NCI-H2081 treated with DMSO at 0.1 percent for 48 hours (cell line): ENCODE measurements at places on chromosomes 2 and 18.

DNA sequence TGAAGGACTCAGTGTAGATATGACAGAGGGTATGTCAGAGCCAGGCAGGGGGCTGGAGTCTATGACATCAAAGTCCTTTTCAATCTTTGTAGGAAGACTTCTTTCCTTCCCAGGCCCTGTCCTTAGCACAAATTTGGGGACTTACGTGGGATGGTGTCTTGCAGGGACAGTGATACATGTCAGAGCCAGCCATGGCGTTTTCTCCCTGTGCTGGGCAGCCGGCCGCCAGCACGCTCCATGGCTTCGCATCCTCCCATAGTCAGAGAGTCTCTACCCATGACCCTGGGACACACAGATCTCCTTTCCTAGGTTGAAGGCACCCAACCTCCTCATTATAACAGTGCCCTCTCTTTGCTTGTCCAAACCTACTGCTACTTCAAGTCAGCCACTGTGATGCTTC, 156.9 kb upstream of the MYCN start:
- no peak for DNase-seq

DNA sequence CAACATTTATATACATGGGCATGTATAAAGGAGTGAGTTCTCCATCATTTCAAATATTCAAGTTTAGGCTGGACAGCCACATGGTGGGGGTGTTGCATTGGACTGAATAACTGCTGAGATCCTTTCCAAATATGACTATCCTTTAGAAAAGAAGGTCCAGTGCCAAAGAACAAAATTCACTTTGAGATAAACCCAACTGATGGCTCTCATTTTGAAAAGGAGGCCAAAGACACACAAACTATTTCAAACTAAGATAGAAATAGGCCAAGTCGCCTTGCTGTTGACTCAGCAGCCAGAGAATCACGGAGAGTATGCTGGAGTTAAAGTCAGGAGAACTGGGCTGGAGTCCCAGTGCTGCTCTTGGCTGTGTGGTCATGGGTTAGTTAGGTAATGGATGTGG, 204.5 kb upstream of the LRATD1 start:
- no peak for DNase-seq

DNA sequence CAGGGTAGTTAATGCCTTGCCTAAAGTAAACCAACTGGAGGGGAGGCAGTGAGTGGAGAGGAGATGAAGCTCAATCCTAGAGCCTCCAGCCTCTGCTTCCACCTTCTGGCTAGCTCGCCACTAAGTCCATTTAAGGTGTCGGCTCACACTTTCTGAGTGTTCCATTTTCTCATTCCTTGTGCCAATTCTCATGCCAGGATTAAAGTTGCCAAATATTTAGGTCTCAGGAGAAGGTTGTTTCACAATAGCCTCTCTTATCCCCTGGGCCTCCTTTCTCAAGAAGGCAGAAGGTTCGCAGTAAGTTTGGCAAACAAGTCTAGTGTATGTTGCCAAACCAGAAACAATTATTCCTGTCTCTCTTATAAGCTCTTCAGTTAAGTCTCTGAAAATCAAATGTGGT, 57.2 kb downstream of the TACR1 start:
- no peak for DNase-seq

DNA sequence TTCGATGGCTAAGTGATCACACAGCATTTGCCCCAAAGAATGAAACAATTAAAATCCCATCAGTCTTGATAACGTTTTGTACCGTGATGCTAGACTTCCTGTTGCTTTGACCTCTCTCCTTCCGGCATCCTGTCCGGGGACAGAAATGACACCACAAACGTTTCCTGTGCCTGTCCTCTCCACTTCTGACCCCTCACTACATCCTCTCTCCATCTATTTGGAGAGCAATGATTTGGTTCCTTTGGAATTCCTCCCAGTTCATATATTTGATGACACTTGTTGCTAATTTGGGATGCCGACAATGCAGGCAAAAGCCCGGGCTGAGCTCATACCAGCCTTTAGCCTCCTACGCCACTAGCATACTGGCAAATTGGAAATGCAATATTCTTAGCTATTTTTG, 151.2 kb upstream of the CCDC68 start:
- DNase-seq = no peak

GRCh38 chr18:1150344-1150743, 245.7 kb downstream of the ADCYAP1 start:
- no peak for DNase-seq

DNA sequence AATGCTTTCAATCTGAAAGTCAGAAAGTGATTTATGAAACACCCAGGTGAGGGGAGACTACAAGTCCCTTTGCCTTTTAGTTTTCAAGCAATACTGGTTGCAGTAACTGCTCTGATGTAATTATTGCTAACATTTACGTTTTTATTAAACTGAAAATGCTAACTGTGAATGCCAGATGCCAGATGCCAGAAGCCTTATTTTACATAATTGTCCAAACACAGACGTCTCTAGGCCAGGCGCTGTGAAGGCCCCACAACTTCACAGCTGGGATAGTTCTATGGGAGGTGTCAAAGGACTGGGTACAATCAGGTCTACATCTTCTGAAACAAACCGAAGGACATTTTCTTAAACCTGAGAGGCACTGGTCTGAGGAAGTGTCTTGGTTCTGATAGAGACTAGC, 27.5 kb upstream of the MSGN1 start:
- DNase-seq = no peak

GRCh38 chr2:180463608-180464007, 456.5 kb upstream of the CWC22 start:
- no peak for DNase-seq

- DNase-seq = no peak
These were observed 18.2 kb downstream of the RBM43 start for GRCh38 chr2:151243468-151243867.
